ENCODE measurements at places on chromosomes 16 and 17. TPM values are rescaled to one million over a fixed set of nuclear protein-coding genes. Genes with fewer than 3 reads are reported as not detected.
A peak's percentile ranks its signal among the peaks of the same experiment; 100 is the strongest.

DNA sequence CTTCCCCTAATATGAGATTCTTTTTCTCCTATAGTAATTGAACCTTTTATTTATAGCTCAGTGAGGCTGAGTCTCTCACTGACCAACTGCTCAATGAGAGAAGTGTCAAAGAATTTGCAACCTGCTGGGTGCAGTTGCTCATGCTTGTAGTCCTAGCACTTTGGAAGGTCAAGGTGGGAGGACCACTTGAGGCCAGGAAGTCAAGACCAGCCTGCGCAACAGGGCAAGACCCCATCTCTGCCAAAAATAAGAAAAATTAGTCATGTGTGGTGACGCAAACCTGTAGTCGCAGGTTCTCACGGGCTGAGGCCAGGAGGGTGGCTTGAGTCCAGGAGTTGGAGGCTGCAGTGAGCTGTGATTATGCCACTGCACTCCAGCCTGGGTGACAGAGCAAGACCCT is 30.9 kb upstream of the CRYBA1 start:
- no peak for DNase-seq
- H3K36me3 ChIP-seq, result no peaks in the 10 kb centered on the region
- H3K27ac ChIP-seq, result no peak overlapping the region
- peaks cover 3% of the 10 kb centered on the region for H3K4me1 ChIP-seq
- H3K27me3 ChIP-seq, result no peaks in the 10 kb centered on the region

DNA sequence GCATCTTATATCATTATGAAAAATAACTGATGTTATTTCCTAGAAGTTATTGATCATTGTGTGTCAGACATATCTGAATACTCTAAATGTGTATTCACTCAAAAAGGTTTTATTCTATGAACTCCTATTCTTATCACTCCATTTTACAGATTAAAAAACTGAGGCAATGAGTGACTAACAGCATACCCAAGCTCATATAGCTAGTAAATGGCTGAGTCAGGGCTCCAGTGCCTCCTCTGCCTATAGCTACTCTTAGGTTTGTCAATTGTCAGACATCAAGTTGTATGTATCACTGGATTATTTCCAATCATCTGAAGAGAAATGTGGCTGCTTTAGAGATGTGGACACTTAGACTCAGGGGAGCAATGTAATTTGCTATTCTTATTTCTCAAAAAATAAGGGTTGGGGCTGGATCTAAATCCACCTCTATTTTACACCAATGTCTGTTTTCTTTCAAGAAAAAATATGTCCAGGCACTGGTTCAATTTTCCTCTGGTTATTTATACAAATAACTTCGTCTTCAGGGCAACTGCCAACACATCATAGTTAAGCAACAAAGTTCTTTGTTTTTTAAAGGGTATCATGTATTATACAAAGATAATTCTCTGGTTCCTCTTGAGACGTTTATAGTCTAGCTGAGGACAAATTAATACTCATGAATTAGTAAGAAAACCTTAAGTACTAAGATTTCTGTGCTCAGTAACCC is 328.9 kb upstream of the MAF start:
- H3K4me1 ChIP-seq, result no peaks in the 10 kb centered on the region
- peak overlapping the region; percentile 52 for H3K27ac ChIP-seq
- H3K27me3 ChIP-seq, result no peaks in the 10 kb centered on the region
- no peak overlapping the region for H3K4me3 ChIP-seq

DNA sequence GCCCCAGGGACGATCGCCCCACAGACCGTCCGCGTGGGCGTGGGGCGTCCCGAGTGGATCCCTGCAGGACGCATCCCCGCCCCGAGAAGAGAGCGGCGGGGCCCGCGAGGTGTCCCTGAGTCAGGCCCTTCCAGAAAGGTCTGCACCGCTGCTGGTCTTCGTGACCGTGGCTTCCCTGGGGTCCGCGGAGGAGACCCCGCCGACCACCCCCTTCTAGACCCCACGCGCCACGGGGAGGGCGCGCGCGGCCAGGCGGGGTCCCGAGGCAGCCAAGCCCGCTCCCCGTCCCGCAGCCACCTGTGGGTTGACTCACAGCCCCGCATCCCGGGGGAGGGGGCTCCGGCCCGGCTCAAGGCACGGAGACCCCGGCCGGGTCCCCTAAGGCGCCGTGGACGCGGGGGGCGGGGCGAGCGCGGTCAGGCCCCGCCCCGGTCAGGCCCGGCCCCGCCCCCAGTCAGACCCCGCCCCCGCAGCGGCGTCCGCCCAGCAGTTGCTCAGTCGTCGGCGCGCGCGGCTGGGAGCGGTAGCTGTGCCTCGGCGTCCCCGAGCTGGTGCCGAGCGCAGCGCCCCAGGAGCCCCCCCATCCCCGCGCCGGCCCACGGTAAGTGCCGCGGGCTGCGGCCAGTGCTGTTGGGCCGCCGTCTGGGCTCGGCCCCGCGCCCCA is at the start of gene BAIAP3:
Gene BAIAP3, plus strand, starts transcription at position 497 of the 664 bp plus-strand sequence. CDS start 4,905 bp downstream, outside the sequence.
- H3K27ac ChIP-seq, result no peak within 1 kb of the TSS
- peaks cover 82% of the 10 kb centered on the region for H3K27me3 ChIP-seq
- peaks cover 35% of the 10 kb centered on the region for H3K4me1 ChIP-seq
- H3K4me3 ChIP-seq, result peak within 1 kb of the TSS; percentile 21
- DNase-seq, result no peak

GRCh38 chr16:85612801-85613603 is at the start of gene GSE1:
TSS of gene GSE1 (plus strand) at chr16:85613322. CDS start at chr16:85613392, 70 bp downstream.
- peak; percentile 72 for DNase-seq
- peak within 1 kb of the TSS; percentile 50 for H3K4me3 ChIP-seq
- H3K27ac ChIP-seq, result peak within 1 kb of the TSS; percentile 70
- H3K4me1 ChIP-seq, result peaks cover 49% of the 10 kb centered on the region
- no peaks in the 10 kb centered on the region for H3K27me3 ChIP-seq

DNA sequence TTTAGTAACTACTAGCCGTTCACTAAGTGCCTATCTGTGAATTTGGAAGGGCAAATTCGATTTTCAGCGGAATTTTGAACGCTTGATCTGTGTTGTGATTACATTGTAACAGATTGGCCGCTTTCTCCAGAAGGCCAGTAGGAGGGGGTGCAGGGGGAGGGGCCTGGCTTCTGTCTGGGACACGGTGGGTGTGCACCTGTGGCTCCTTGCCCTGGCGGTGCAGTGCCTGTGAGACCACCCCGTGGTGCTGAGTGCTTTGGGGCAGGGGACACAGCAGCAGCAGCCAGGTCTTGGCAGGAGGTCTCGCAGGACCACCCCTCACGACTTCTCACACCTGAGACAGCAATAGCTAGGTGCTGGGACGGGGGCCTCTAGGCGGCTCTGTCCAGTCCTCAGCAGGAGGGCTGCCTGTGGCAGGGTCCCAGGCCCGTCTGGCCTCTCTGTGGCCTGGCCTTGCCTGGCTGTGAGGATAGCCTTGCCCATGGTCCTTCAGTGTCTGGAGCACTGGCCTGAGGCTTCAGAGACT is 1.8 kb downstream of the UBE2I start:
- peak overlapping the region; percentile 44 for H3K4me3 ChIP-seq
- no peaks in the 10 kb centered on the region for H3K27me3 ChIP-seq
- H3K27ac ChIP-seq, result no peak overlapping the region
- peaks cover 26% of the 10 kb centered on the region for H3K4me1 ChIP-seq

DNA sequence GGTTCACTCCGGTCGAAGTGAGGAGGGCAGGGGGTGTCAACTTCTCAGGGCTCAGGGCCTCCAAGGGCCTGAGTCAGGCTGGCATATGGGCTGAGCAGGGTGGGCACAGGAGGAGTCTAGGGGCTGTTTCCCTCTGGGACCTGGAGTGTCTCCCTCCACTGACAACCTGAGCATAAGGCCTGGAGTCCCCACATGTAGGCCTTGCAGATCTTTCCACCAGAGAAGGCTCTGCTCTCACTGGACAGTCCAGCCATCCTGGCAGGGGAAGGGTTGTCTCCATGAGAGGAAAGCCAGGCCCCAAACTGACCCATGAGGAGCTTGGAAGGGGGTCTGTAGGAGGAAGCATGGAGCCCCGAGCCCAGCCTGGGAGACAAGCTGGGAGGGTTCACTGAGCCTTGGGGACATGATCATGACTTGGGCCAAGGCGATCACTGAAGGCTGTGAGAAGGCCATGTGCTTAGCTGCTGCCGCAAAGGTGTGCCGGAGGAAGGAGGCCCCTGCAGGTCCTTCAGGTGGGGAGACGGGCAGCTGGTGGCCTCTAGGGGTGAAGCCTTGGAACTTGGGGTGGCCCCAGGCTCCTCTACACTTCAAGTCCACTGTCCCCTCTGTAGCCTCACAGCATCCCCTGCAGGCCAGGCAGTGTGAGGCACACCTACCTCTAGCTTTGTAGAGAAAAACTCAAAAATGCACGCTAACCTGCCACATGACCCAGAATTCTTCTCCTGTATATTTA is 9.9 kb downstream of the CMTM2 start:
- H3K4me1 ChIP-seq, result peaks cover 5% of the 10 kb centered on the region
- no peaks in the 10 kb centered on the region for H3K36me3 ChIP-seq
- DNase-seq, result no peak

DNA sequence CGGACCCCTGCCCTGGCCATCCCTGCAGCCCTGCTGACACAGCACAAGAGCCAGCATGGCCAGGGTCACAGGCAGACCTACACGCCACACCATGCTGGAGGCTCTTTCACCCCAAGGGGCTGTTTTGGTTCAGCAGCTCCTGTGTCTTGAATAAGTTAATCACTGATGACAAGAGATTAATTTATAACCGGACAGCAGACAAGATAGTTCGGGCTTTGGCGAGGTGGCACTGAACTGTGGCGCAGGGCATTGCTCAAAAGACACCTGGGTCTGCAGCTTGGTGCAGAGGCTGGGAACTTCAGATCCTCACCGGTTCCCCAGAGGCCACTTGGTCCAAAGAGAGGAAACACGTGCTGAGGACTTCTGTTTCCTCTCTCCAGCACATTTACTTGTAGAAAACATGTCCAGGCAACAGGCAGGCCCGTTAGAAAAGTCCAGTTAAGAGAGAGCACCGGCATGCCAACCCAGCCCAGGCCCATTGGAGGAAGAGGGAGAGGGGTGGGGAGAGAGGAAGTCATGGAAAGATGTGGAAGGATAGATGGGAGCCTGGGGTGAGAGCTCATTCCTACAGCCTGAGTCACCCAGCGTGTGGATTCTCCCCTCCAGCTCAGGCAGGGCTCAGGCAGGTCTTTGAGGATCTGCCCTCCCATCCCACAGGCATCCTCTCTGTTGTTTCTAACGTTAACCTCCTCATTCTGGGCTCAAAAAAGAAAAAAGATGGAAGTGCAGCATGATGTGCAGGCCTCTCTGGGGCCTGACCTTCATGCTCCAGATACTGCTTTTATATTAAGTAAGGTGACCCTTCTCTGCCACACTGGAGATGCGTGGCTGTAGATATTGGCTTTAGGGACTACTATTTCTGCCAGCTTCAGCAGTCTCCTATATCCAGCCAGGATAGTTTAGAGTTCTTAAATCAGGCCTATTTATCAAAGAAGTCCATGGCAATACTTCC is 80.0 kb upstream of the HNF1B start:
- no peak overlapping the region for H3K27ac ChIP-seq
- H3K27me3 ChIP-seq, result no peaks in the 10 kb centered on the region
- H3K4me1 ChIP-seq, result no peaks in the 10 kb centered on the region
- no peak overlapping the region for H3K4me3 ChIP-seq
- no peak for DNase-seq
- no peaks in the 10 kb centered on the region for H3K36me3 ChIP-seq

DNA sequence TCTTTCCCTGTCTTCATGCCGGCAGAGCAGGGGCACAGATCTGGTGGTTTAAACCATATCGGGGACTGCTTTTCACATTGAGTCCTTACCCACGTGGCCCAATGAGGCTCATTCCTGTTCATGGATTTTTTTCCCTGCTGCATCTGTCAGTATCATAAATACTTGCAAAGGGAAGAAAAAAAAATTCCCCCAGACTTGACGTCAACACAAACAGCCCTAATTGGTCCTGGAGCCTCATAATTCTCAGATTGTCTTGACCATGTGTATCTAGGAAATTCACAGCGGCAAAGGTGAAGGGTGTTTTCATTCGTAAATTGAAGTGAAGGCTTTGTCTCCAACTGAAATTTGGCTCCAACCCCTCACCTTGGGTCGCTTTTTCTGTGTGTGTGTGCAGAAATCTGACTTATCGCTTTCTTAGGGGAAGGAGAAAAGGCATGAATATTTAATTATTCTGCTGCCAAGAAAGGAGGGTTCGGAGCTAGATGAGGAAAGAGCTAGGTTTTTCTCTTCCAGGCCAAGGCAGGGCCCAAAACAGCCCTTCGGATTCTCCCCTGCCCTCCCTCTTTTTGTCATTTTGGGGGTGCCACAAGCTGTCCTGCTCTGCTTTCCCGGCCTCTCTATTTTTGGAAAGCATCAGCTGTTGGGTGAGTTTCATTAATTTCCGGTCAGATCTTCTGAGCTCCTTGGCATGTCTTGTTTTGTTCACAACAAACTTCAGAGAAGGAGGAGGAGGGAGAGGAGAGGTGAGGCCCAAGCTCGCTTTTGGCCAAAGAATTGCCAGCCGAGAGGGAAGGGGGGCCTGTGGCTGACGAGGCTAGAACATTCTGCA is 17.8 kb upstream of the CIBAR2 start:
- H3K27me3 ChIP-seq, result no peaks in the 10 kb centered on the region
- H3K27ac ChIP-seq, result peak overlapping the region; percentile 89
- H3K36me3 ChIP-seq, result no peaks in the 10 kb centered on the region
- DNase-seq, result no peak
- H3K4me3 ChIP-seq, result no peak overlapping the region

DNA sequence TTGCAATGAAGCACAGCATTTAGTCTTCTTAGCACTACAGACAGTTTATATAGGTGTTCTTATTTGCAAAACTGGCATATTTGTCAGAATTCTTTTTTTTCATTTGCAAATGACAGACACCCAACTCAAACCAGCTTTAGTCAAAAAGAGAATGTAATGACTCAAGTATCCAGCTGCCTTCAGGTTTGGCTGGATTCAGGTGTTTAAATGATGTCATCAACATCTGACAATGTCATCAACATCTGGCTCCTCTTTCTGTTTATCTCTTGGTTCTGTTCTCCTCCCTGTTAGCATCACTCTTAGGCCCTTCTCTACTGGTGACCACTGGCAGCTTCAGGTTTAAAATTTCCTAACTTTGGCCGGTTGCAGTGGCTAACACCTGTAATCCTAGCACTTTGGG is 18.9 kb downstream of the TMC5 start:
- H3K27me3 ChIP-seq, result no peaks in the 10 kb centered on the region
- H3K27ac ChIP-seq, result no peak overlapping the region
- no peaks in the 10 kb centered on the region for H3K4me1 ChIP-seq
- H3K4me3 ChIP-seq, result no peak overlapping the region

- no peak overlapping the region for H3K27ac ChIP-seq
- H3K4me1 ChIP-seq, result no peaks in the 10 kb centered on the region
- H3K4me3 ChIP-seq, result no peak overlapping the region
- no peaks in the 10 kb centered on the region for H3K36me3 ChIP-seq
- no peak for DNase-seq
- no peaks in the 10 kb centered on the region for H3K27me3 ChIP-seq
Observed at GRCh38 chr16:906296-906695, 64.5 kb downstream of the LMF1 start.

Gene ALOX15B
- total RNA-seq, result 3.8 TPM

Gene DCAKD
- 53.2 TPM for total RNA-seq

Gene BAIAP3
- total RNA-seq, result 2.5 TPM

Gene PYY
- not detected for total RNA-seq

Gene KRT34
- not detected for total RNA-seq

Gene PRAC1
- total RNA-seq, result not detected

Gene C1QTNF8
- total RNA-seq, result not detected

Gene ZFHX3
- 36.3 TPM for total RNA-seq

Gene GFER
- total RNA-seq, result 16.2 TPM

All from tibial nerve (tissue), 4 donors.